ENCODE measurements at places on chromosomes 7 and 10.

DNA sequence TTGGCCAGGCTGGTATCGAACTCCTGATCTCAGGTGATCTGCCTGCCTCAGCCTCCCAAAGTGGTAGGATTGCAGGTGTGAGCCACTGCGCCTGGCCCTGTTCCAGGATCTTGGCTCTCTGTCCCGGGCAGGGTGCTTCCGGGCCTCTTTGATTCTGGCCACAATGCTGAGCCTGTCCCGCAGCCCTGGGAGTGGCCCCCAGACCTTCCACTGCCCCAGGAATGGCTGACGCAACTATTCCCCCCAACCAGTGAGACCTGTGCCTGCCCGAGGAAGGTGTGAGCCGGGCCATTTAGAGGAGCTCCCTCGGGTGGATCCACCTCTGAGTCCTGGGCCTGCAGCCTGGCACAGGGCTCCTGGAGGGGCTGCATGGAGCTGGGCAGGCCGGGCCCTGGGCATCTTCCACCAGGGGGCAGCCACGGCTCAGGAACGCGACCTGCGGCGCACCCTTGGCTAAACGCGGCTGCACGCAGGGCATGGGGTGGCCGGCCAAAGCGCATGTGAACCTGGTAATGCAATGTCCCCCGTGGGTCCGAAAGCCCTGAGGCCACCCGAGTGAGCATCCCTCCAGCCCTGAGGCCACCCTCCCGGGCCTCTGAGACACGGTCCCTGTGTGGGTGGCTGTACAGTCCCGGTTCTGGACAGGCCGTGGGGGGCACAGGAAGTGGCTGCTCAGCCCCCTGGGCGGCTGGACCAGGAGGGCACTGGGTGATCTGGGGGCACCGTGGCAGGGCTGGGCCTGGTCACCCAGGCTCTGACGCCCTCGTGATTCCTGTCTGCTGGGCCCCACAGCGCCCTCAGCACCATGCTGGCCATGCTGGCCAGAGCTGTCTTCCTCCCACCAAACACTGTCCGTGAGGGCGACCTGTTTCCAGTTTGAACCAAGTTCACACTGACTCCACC lies 24.8 kb downstream of the GRIFIN start:
- peak; percentile 59 for DNase-seq

- DNase-seq, result no peak
Observed at GRCh38 chr10:70685455-70685911, 13.2 kb downstream of the ADAMTS14 start.

- no peak for DNase-seq
Observed at GRCh38 chr10:121813211-121813815, 114.5 kb downstream of the ATE1 start.

GRCh38 chr10:61279400-61279799 lies 173.8 kb downstream of the TMEM26 start:
- no peak for DNase-seq

DNA sequence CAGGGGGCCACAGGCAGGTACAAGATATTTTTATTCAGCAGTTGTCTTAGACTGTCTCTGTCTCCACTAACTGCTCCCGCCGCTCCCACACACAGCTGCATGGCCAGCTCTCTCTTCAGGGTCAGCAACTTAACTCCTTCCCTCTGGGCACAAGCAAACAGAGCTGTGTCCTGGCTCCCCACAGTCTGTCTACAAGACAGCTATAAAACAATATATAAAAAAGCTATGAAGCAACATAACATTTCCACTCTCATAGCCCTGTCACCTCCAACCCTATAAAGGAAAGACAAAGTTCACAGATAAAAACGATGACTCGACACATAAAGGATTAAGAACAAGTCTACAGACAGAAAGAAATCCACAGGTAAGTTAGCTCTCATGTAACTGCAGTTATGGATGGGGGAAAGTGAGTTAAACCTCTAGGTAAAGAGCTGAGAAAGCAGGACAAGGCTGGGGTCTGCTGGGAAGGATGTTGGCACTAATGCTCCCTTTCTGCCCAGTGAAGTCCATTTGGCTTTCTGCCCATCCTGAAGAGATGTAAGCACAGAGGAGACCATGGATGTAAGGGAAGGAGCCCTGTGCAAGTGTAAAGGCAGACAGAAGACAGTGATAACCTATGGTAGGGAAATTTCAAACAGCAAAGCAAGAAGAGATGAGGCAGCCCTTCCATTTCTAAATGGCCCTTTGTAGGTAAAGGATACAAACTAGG lies 27.0 kb downstream of the RAPGEF5 start:
- no peak for DNase-seq

DNA sequence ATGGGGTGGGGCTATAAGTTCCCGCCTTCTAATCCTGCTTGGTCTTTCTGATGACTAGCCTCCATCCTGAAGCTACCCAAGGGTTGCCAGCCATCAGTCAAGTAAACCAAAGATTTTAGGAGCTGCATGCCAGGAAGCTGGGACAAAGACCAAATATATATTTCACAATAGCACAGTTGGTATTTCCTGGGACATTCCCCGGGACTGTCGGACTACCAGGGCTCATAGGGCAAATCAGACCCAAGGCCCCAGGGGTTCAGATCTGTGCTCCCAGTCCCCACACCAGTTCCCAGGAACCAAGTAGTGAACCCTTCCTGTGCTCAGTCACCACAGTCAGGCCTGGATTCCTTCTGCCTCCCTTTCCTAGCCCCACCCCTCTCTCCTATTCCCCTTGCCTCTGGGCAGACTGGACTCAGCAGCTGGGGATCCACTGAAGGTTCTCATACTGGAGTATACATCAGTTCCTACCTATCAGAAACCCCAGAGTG lies 5.7 kb upstream of the CXCL12 start:
- no peak for DNase-seq

GRCh38 chr7:8210845-8211724 lies 50.9 kb downstream of the ICA1 start:
- no peak for DNase-seq

- no peak for DNase-seq
Observed at GRCh38 chr7:94656925-94657731, 1.2 kb upstream of the SGCE start.

- DNase-seq, result no peak
Observed at GRCh38 chr7:107173691-107174406, 5.0 kb downstream of the HBP1 start.

DNA sequence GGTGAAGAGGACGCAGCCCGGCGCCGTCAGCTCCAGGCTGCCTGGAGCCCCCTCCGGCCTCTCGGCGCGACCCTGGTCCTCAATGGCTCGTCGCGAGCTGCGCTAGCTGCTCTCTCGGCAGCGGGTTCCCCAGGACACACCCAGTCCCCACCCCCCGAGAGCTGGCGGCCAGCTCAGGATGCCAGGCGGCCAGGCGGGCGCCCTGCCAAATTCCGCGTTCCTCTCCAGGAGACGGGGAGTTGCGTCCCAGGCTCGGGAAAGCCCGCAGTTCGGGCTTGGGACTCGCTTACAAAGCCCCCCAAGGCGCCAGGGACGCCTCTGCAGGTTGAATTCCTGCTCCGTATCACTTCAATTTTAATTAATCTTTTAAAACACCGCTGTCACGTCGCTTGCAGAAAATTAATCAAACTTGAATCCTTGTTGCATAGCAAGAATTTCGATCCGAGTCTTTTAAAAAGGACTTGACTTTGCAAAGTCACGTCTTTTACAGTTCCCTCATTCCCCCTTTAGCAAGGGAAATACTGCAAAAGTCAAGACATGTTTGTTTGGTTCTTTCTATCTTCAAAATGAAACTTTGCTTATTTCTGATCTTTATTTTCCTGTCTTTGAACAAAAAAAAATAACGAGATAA lies 28.2 kb downstream of the SKIDA1 start:
- DNase-seq, result peak; percentile 35

- no peak for DNase-seq
Observed at GRCh38 chr7:156140896-156141295, 328.6 kb upstream of the SHH start.

DNA sequence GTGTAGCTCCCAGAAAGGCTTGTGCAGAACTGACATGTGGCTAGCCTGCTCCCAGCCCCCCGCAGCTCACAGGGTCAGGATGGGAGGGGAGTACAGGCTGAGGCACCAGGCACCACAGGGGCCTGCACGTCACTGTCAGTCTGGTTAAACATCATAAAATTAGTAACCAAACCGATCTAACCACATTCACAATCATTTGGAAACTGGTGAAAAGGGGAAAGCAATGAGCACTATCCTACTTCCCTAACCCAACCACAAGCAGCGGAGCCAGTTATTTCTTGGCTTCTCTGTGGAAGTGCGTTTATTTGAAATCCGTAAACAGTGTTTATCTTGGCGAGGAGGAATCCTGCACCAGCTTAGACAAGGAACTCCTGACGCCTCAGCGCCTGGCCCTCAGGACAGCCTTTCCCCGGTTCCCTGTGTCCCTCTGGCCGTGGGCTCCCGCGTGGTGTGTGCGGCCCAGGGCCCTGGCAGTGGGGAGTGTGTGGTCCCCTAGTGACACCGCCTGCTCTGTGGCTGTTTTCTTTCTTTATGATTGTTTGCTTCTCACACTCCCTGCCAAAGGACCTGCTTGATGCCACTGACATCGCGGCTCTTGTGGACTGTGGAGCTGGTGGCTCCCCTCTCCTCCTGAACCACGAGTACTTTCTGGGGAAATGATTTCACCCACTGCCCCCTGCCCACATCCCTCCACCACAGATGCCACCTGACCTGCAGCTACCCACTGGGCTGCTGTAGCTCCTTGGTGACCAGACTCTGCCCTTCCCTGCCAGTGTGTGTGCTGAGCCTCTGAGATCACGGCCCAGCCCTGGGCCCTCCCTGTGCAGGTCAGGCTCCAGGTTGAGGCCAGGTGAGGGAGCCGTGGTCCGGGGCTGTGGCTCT lies 38.0 kb downstream of the INPP5A start:
- DNase-seq, result no peak

DNA sequence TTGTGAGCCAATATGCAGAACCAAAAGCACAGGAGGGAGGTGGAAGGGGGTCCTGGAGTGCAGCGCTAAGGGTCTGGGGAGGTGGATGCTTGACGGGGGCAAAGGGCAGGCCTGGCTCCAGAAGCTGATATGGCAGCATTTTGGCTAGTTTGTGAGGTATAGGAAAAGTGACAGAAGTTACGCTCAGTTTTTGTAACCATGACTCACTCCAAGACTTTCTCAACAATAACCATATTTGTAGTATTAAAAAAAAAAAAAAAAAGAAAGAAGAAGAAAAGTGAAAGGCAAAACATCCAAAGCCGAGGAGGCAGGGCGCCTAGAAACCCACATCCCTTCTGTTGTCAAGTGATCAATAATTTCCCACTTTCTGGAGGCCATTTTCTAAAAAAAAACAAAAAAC lies 92.3 kb downstream of the RNF216 start:
- no peak for DNase-seq

DNA sequence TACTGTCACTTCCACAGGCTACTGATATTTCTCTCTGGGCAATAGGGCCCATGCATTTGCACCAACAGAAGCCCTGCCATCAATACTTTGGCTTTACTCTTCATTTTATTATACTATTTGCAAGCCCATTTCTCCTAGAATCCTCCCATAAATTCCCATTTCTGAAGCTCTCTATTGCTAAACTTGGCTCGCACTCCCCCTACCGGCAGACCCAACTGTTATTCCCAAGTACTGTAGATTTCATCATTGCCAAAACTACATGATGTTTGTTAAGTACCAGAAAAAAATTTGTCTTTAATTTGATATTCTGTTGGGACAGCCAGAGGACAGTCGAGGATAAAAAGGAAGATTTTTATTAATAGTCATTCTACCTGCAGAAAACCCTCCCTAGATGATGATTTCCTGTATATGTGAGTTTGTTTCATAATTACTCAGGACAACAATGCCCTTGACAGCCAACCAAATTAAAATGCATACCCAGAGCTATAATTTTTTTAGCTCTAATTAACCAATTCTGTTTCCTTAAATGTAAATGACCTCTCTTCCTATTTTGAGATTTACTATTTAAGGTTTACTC lies 298.6 kb downstream of the REEP3 start:
- DNase-seq, result peak; percentile 9

DNA sequence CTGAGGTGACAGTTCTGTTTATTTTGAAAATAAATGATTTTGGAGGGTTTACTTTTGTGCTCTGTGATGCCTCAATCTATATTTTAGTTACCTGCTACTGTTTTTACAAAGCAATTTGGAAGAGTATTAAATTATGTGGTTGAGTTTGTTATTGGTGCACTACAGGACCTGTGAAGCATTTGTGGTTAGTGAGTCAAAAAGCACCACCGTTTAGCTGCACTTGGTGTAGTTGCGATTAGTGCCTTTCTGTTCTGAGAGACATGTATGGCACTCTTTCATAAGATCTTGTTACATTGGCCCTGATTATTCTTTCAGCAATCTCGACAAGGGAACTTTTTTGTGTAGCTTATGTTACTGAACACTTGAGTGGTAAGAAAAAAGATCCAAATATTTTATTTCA lies 132.2 kb downstream of the BBS9 start:
- no peak for DNase-seq

DNA sequence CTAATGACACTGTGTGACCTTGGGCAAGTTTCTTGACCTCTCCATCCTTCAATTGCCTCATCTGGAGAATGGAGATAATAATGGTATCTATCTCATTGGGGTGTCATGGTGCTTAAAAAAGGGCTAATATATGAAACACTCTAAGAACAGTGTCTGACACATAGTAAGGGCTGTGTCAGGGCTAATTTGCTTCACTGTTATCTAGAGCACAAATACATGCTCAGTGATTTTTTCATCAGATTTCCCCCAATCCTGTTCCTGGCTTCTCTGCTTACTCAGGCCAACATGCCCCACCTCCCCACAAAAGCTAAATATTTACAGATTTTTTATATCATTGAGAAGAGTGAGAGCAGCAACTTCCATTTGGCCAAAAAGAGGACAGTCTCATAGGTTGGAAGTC lies 20.6 kb downstream of the WIPF3 start:
- no peak for DNase-seq

DNA sequence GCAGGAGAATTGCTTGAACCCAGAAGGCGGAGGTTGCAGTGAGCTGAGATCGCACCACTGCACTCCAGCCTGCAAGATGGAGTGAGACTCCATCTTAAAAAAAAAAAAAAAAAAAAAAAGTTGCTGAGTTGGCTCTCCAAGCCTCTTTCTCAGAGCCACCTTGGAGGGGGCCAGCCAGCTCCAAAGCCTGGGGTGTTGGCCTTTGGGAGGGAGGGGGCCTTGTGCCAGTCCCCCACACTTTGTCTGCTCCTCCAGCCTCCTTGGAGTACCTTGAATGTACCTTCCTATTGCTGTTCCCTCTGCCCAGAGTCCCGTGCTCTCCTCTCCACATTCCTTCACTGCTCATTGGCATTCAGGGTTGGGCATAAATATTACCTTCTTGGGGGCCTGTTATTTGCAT lies 62.4 kb downstream of the GRK5 start:
- DNase-seq, result no peak
